ENCODE measurements at places on chromosomes 11 and 22.

GRCh38 chr22:33332538-33332937 lies 274.4 kb upstream of the SYN3 start:
- no peak for DNase-seq

DNA sequence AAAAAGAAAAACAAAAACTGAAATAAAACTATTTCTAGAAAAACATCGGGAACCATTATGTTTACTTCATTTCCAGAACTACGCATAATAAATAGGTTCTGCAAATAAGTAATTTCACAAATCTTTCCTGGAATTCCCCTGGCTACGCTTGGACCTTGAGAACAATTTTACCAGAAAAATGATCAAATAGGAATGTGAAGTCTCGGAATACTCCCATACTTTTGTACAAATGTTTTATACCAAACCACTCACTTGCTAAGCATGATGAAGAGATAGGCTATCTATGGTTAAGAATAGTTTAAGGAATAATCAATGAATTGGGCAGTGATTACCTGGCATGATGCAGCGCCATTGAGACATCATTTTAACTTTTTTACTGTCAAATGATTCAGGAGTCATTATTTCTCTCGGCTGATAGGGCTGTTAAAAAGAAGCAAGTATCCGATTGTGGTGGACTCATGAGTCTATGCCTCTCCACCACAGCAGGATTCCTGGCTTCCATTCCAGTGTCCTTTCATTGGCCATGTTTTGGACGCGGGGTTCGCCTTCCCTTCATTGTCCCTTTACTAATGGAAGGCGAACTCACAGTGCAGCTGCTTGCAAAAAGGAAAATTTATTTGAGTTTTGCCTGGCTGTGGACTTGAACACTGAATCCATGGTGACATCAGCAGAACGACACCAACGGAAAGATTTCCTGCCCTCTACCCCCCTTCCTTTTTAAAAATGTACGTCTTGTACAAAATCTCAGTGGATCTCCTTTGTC lies 39.9 kb upstream of the BLID start:
- no peak for DNase-seq

GRCh38 chr22:24402460-24403192 lies 24.8 kb upstream of the ADORA2A start:
- DNase-seq: peak; percentile 28

- no peak for DNase-seq
These were observed 100.8 kb downstream of the ALX4 start for GRCh38 chr11:44208976-44209603.

All from keratinocyte (primary cell).